Stimulated activated CD4-positive, alpha-beta T cell treated with anti-CD3 and anti-CD28 coated beads, Interleukin-1b, Interleukin-23, amount 100 ng/mL, for 48 hours (primary cell): ENCODE measurements at places on chromosomes 6 and 20.

DNA sequence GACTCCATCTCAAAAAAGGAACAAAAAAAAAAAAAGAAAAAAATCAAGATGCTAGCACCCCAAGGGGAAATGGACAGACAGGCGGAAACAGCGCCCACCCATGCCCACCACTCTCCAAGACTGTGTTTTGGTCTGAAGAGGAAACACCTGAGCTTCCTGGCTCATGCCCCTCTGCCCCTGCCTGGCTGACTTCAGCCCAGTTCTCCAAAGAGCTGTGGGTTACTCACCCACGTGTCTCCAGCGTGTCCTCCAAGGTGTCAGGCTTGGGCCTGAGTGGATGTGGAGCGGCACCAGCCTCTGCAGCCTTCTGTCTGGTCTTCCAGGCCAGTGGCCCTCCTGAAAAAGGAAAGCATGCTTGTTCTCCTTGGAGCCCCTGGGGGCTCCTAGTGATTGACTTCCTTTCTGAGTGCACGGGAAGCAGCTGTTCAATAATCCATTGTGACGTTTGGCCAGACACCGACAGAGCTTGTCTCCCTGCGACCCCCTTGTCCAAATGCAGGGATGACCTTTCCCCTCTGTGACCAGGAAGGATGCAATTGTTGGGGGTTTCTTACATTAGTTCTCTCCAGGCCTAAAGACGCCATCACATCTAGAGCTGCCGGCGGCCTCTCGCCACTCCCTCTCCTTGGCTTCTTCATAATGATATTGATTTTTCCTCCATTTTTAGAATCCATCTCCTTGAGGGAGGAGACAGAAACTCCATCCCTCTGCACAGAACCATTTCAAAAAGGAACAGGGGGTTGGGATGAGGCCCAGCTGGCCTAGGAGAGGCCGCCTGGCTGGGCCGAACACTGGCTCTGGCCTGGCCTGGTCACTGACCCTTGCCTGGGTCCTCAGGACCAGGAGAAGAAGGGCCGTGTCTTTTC is 58.4 kb downstream of the ADNP start:
- no peak for DNase-seq

GRCh38 chr6:169723200-169723909 is 945 bp downstream of the PHF10 start:
- peak; percentile 66 for DNase-seq

GRCh38 chr20:59676851-59677182 is 72.5 kb downstream of the PHACTR3 start:
- no peak for DNase-seq

GRCh38 chr6:27892649-27893058 is 19.5 kb downstream of the OR2B2 start:
- DNase-seq: no peak

GRCh38 chr6:42400886-42401612 is 50.7 kb downstream of the TRERF1 start:
- DNase-seq: no peak

DNA sequence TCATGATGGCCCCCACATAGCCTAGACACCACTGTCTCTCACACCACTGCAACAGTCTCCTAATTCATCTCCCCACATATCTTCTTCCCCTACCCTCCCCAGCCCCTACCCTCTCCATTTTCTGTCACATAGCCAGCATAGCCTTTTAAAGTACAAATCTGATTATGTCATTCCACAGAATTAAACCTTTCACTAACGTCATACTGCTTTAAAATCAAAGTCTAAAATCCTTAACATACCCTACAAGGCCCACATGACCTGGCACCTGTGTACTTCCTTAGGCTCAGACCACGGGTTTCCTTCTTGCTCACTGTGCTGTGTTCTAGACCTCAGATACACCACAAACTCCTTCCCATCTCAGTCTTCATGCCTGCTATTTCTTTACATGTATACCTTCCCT is 5.9 kb downstream of the OSTM1 start:
- DNase-seq: peak; percentile 50

DNA sequence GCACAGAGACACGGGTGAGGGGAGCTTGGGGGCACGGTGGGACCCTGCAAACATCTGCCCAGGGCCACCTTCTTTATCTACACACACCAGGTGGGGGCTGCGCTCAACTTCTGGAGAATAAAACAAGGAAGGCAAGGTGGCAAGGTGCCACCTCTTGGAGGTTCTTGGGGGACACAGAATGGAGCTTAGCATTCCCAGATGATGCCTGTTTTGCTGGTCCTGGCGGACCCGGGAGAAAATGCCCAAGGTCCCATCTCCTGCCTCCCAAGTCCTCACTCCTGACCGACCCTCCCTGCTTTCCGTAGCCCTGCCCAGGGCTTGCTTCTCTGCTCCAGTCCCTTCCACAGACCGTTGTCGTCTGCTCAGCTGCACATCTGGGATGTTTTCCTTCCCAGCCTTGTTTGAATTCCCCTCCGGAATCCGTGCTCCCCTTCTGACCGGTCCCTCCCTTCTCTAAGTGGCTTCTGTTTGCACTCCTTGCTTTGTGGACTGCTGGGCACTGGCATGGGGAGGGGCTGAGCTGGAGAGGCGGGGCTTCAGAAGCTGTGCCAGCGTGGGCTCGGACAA is 13.1 kb downstream of the ITPR3 start:
- no peak for DNase-seq

- no peak for DNase-seq
Measured at GRCh38 chr20:16947479-16947878, 199.3 kb downstream of the OTOR start.

DNA sequence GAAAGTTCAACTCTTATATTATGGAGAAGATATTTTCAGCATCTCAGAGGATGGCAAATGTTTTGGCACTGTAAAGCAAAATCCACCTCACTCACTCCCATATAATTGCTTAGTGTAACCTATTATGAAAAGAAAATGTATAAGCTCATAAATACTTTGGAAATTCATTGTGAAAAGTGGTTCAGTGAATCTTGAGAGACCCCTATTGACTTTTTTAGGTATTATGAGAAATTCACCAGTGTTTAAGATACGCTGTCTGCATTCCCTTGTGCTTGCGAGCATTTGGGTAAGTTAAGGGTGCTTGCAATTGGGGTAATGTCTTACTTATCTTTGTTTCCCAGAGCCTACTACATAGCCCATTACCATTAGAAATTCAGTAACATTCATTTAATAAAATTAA is 66.3 kb upstream of the BMP5 start:
- no peak for DNase-seq

DNA sequence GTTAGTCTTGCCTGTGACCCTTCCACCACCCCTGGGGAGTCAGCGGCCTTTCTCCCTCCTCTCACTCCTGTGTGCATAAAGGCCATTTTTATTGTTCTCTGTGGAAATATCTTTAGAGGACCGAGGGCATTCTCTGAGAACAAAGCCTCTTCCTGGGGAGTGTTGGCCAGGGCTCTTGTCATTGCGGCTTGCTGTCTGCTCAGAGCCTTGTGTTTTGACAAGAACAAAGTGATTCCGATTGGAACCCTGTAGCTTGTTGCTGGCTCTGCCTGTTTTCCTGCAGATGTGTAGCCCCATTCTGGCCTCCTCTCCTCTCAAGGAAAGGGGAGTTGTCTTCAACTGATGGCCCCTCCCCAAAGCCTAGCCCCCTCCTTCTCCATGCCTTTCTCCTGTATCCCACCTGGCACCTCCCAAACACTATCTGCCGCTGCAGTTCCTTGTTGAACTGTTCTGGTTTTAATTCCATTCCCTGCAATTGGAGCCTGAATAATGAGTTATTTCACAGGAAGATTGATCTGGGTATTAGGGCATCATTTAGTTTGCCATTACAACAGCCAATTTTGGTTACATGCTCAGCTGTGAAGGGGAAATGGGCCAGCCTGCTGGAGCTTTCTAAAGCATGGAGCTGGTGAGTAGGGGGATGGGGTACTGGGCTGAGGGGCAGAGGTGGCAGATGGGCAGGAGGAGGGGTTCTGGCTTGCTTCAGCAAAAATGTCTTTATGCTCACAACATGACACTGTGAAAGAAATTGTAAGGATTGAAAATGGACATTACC is 252.5 kb downstream of the LRFN2 start:
- DNase-seq: no peak

- DNase-seq: peak; percentile 47
Measured at GRCh38 chr6:70884074-70884983, 72.5 kb downstream of the B3GAT2 start.

GRCh38 chr20:32184961-32185603 is 22.5 kb downstream of the PLAGL2 start:
- DNase-seq: no peak

DNA sequence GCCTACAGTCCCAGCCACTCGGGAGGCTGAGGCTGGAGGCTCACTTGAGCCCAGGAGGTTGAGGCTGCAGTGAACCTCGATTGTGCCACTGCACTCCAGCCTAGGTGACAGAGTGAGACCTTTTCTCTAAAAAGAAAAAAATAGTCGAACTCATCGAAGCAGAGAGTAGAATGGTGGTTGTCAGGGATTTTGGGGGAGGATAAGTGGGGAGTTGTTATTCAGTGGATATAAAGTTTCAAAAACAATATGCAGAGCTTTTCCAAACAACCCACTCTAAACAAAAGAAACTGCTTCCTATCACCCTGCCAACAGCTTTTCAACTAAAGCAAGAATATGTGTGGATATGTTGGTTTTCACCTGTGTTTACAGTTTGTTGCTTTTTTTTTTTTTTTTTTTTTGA is 11.6 kb upstream of the MAK start:
- DNase-seq: no peak

DNA sequence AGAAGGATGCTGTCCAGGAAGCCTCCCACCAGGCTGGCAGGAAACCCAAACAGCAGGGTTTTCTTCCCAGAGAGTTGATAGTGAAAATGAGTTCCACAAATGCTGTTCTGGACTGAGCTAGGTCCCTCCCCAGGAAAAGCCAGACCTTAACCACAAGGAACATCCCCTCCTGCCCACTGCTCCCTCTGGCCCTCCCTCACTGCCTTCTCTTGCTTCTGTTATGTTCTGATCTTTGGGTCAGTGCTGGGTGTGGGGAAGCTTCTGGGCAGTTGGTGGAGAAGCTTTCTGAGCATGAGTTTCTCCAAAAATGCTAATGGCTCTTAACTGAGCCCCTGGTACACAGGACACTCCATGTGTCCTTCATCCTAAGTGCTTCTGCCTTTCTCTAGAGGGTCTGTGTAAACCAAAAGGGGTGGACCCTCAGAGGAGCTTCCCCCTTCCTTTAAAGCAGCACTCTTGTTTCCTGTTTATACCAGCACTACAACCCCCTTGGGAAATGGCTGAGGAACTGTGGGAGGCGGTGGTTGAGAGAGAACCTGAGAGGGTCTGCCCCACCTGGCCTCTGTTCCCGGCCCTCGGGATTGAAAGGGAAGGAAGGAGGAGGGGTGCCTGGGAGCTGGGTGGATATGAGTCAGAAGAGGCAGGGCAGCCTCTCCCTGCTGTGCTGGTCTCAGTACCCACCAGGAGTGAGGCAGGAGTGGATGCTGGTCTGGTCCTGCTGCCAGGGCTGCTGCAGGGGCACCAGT is 42.0 kb downstream of the CDS2 start:
- DNase-seq: no peak

GRCh38 chr6:167925026-167925425 is 72.4 kb upstream of the KIF25 start:
- DNase-seq: no peak

GRCh38 chr20:58742668-58743566 is 50.3 kb downstream of the NPEPL1 start:
- DNase-seq: no peak

DNA sequence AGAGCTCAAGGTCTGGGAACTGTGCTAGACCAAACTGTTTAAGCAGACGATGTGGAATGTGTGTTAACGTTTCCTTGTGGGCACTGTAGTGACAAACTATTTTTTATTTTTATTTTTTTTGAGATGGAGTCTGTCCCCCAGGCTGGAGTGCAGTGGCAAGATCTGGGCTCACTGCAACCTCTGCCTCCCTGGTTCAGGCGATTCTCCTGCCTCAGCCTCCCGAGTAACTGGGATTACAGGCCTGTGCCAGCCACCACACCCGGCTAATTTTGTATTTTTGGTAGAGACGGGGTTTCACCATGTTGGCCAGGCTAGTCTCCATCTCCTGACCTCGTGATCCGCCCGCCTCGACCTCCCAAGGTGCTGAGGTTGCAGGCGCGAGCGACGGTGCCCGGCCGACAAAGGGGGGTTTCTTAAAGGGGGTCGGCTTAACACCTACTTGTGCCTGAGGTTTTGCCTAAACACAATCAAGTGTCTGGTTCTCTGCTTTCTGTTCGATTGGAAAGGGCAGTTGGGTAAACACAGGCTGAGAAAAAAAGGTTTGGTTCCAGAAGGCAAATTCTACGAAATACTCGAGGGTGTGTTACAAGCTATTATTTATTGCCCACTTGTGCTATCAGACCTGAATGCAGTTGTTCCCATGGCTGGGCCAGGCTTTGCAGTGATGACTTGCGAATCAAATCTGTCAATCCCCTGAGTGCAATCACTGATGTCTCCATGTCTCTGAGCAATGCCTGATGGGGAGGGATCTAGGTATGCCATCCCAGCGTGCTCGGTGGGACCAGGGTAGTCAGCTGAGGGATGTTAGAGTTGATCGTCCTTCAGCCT is 1.3 kb downstream of the NOP56 start:
- DNase-seq: no peak

- no peak for DNase-seq
Measured at GRCh38 chr20:20095114-20095872, 43.0 kb downstream of the CFAP61 start.

- DNase-seq: no peak
Measured at GRCh38 chr20:4524792-4525191, 196.9 kb upstream of the PRND start.

DNA sequence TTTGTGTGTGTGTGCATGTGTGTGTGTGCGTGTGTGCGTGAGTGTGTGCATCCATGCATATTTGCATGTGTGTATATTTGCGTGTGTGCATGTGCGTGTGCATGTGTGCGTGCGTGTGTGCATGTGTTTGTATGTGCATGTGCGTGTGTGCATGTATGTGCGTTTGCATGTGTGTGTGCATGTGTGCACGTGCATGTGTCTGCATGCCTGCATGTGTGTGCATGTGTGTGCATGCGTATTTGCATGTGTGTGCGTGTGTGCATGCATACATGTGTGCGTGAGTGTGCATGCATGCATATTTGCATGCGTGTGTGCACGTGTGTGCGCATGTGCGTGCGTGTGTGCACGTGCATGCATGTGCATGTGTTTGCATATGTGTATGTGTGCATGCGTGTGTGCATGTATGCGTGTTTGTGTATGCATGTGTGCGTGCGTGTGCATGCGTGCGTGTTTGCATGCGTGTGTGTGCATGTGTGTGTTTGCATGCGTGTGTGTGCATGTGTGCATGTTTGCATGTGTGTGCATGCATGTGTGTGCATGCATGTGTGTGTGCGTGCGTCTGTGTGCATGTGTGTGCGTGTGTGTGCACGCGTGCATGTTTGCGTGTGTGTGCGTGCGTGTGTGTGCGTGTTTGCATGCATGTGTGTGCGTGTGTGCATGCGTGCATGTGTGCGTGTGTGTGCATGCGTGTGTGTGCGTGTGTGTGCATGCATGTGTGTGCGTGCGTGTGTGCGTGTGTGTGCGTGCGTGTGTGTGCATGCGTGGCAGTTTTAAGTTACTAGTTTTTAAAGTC is 57.7 kb upstream of the SMOC2 start:
- no peak for DNase-seq

- no peak for DNase-seq
Measured at GRCh38 chr6:6581054-6581453, 7.5 kb upstream of the LY86 start.

DNA sequence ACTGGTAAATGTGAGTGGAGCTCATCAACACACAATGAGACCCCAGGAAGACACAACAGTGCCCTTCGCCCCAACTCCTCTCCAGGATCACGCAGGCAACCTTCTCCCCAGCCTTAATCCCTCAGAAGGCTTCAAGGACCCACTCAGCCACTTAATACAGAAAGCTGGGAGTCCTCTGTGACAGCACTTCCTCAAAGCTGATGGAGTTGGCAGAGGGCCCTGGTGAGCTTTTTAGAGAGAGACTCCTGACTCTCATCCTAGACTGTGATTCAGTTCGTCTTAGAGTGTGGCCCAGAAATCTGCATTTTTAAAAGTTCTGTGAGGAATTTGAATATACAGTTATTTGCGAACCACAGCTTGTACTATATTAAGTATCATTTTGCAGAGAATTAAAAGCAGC is 187.7 kb downstream of the UST start:
- DNase-seq: no peak
